Activated CD8-positive, alpha-beta T cell treated with anti-CD3 and anti-CD28 coated beads, Interleukin-2, amount 10 ng/mL, durations not matched to agents 7 days and 5 days (primary cell): ENCODE measurements at places on chromosomes 4 and X. TPM values are rescaled to one million over a fixed set of nuclear protein-coding genes. Genes with fewer than 3 reads are reported as not detected.

- H3K4me1 ChIP-seq: no peaks in the 10 kb centered on the region
- H3K27me3 ChIP-seq: no peaks in the 10 kb centered on the region
- no peak overlapping the region for H3K4me3 ChIP-seq
- H3K27ac ChIP-seq: no peak overlapping the region
- no peaks in the 10 kb centered on the region for H3K36me3 ChIP-seq
Measured at GRCh38 chr4:161160718-161161117, 1003.1 kb downstream of the FSTL5 start.

The CXCL6 gene
- not detected for total RNA-seq

DNA sequence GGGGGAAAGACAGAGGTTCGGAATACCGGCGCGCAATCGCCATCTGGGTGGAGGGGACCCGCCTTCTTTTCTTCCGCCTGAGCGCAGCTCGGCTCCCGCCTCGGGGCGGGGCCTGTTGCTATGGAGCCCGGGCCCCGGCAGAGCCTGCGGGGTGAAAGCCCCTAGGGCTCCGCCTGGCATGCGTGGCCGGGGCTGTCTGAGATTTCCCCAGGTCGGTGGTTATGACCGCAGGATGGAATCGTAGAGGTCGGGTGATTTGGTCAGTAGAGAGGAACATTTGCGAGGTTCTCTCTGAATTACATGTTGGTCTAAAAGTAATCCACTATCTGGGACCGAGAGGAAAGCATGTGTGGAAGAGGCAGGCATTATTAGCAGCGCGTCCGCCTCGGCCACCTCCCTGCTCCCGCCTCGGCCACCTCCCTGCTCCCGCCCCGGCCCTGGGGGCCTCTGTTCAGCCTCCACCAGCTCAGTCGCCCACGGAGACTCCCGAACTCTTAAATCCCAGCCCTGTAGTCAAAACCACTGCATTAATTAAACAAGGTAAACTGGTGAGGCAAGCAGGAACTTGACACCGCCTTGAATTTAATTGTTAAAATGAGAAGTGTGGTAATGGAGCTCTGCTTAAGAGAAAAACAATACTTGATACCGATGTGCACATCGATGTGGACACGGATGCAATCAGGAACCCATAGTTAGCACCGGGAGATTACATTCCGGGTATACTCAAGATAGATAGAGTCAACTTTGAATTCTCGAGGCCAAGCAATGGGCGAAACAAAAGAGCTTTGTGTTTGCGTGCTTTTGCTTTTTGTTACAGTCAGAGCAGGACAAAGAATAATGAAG, 45.2 kb downstream of the TRIM2 start:
- H3K4me3 ChIP-seq: peak overlapping the region; percentile 81
- peak overlapping the region; percentile 64 for H3K27ac ChIP-seq
- no peaks in the 10 kb centered on the region for H3K36me3 ChIP-seq
- peak; percentile 83 for DNase-seq

DNA sequence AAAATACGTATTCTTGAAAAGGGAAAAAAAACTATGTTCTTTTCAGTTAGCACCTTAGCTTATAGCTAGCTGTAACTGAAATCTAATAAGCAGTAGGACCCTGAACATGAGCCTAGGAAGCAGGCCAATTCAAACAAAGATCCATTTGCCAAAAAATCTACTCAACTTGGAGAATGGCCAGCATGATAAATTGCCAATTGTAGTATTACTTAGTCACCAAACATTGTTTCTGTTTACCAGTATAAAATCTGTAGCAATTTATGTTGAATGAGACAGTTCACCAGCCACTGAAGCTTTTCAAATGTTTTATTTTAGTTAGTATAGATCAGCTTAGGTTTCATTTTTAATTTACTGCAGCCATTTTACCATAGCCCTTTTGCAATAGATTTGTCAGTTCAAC, 323.6 kb upstream of the DIPK2B start:
- no peak overlapping the region for H3K4me3 ChIP-seq
- H3K27me3 ChIP-seq: no peaks in the 10 kb centered on the region
- no peak for DNase-seq

DNA sequence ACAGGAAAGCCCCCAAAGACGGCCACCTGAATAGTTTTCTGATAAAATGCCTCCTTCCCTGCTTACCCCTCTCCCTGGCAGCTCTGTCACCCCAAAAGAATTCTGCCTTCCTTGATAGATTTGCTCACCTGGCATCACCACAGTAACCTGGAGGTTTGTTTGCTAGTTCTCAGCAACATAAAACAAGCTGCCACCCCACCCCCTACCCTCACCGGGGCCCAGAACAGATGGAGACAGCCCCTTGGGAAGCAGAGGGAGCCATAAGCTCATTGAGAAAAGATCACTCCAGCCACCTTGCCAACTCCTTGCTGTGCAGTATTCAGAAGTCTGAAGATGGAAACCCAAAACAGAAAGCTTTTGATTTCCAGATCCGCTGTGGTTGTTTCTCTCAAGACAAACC, 108.6 kb downstream of the DHX15 start:
- peaks cover 13% of the 10 kb centered on the region for H3K4me1 ChIP-seq
- peaks cover 2% of the 10 kb centered on the region for H3K36me3 ChIP-seq
- no peak for DNase-seq

DNA sequence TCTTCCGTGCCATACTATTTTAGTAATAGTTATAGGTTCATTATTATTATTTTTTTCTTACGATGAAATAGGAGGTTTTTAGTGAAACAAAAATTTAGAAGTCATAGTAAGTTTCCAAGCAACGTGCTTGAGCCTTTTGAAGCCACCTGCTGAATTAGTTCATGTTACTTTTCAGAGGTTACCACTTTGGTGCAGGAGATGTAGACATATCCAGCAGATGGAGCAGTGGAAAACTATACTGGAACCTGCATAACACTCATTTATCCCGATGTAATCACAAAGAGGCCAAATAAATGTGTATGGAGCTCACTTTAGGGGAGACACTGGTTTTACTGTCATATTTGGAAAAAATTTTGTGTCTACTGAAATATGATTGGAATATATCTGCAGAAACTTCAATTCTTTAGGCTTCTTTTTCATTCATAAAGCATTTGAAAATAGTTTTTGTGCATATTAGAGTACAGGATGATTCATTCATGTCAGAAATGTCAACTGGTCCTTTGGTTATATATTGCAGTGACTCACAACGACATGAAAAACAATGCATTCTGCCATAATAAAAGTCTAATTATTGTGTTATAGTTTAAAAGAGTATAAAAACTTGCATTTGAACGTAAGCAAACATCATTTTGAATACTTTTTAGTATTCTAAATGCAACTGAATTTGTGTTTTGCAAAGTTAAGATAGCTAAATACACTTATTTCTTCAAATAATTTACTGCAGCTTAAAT, 2182.9 kb upstream of the TENM3 start:
- no peak overlapping the region for H3K4me3 ChIP-seq
- H3K4me1 ChIP-seq: peaks cover 11% of the 10 kb centered on the region
- peaks cover 3% of the 10 kb centered on the region for H3K36me3 ChIP-seq
- H3K27ac ChIP-seq: no peak overlapping the region
- H3K27me3 ChIP-seq: peaks cover 47% of the 10 kb centered on the region

- no peaks in the 10 kb centered on the region for H3K36me3 ChIP-seq
- H3K27ac ChIP-seq: no peak overlapping the region
- no peaks in the 10 kb centered on the region for H3K4me1 ChIP-seq
- no peak for DNase-seq
- no peaks in the 10 kb centered on the region for H3K27me3 ChIP-seq
Measured at GRCh38 chr4:133588306-133588705, 439.2 kb downstream of the PCDH10 start.

GRCh38 chrX:114344756-114345349, 239.0 kb upstream of the HTR2C start:
- no peak overlapping the region for H3K4me3 ChIP-seq
- H3K27me3 ChIP-seq: no peaks in the 10 kb centered on the region
- H3K27ac ChIP-seq: no peak overlapping the region
- no peaks in the 10 kb centered on the region for H3K36me3 ChIP-seq
- no peaks in the 10 kb centered on the region for H3K4me1 ChIP-seq
- no peak for DNase-seq

The CFI gene
- total RNA-seq: not detected

The KIF4A gene
- total RNA-seq: 41.3 TPM

The CCDC158 gene
- not detected for total RNA-seq

The NPY2R gene
- total RNA-seq: not detected

DNA sequence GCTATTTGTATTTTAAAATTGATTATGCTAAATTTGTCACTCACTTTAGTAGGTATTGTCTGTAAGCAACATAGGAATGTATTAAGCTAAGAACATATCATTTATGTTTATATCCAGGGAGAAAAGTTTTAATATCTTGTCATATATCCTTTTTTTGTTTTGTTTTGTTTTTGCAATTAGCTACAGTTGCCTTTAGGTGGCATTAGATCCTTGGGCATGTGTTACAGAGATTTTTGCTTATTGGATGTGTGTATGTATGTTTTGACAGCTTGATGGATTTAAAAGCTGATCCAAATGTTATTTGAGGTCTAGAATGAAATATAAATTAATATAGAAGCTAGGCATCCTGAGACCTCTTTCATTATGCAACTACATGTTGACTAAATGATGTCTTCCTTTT, 36.1 kb upstream of the OTUD4 start:
- no peak overlapping the region for H3K27ac ChIP-seq
- no peak overlapping the region for H3K4me3 ChIP-seq
- DNase-seq: no peak
- no peaks in the 10 kb centered on the region for H3K4me1 ChIP-seq

DNA sequence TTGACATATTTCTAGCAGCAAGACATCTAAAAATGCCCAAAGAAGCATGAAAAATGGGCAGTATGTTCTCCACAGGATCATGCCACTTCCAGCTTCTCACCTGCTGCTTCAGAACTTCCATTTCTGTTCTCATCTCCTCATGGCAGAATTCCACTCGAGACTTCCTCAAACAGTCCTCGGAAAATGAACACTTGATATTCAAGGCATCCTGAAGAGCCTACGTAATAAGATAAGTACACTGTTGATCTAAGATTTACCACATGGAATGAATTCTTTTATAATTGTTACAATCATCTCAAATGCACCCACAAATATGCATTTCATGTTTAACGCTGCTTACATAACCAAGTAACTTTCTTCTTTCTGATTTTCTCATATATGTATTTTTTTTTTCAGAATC, 14.1 kb downstream of the TNIP3 start:
- H3K4me1 ChIP-seq: peaks cover 55% of the 10 kb centered on the region
- H3K27me3 ChIP-seq: no peaks in the 10 kb centered on the region
- H3K27ac ChIP-seq: no peak overlapping the region
- no peak for DNase-seq

The MUC7 gene
- not detected for total RNA-seq

- no peak overlapping the region for H3K4me3 ChIP-seq
- no peak overlapping the region for H3K27ac ChIP-seq
- DNase-seq: no peak
- H3K27me3 ChIP-seq: no peaks in the 10 kb centered on the region
- peaks cover 5% of the 10 kb centered on the region for H3K4me1 ChIP-seq
- peaks cover 2% of the 10 kb centered on the region for H3K36me3 ChIP-seq
Measured at GRCh38 chr4:8237256-8237989, 32.1 kb upstream of the HTRA3 start.

The FAM184B gene
- not detected for total RNA-seq

DNA sequence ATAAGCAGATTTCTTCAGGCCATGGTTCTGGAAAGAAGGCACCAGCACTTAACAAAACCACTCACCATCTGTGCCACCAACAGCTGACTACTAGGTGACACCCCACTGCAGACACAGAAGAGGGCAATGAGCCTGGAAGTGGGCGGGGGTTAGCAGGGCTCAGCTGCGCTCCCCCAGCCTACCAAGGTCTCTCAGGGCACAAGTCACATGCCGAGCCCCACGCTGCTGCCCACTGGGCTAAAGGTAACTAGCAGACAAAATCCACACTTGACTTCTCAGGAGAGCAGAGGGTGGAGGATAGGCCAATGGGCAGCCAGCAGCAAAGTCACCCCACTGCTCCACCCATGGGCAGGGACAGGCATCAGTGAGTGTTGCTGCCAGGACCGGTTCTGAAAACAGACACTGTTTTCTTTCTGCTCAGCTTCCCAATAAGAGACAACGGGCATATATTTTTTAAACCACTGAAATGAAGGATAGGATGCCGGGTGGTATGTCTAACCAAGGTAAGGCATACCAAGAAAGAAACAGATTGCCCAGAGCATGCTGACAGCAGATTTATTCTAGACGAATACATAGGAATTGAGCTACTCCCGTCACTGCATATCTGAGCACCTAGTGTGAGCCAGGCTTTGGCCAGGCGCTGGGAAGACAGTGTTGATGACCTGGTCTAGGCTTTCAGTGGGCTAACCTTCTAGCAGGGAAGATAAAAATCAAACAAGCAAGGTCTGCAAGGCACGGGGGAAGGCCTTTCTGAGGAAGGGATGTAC, 20.1 kb downstream of the ACSL1 start:
- H3K27ac ChIP-seq: no peak overlapping the region
- H3K4me1 ChIP-seq: peaks cover 2% of the 10 kb centered on the region
- no peaks in the 10 kb centered on the region for H3K36me3 ChIP-seq
- no peak for DNase-seq
- H3K4me3 ChIP-seq: no peak overlapping the region

The PASD1 gene
- total RNA-seq: not detected

The SNCA gene
- total RNA-seq: 3.8 TPM

DNA sequence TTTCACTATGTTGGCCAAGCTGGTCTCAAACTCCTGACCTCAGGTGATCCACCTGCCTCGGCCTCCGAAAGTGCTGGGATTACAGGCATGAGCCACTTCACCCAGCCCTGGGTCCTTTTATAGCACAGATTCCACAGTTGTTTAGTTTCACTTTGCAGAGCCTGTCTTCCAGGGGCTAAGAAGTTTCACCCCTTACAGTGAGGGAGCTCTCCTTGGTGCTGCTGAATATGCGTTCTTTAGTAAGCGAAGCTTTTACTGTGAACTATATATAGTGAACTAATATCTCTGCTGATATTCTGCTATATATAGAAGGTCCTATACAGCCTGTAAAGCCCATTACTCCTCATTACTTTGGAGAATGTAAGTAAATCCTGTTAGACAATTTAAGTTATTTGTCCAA, 4.2 kb downstream of the TCEAL6 start:
- no peaks in the 10 kb centered on the region for H3K36me3 ChIP-seq
- H3K4me3 ChIP-seq: no peak overlapping the region
- no peaks in the 10 kb centered on the region for H3K4me1 ChIP-seq
- H3K27me3 ChIP-seq: peaks cover 11% of the 10 kb centered on the region
- no peak overlapping the region for H3K27ac ChIP-seq

DNA sequence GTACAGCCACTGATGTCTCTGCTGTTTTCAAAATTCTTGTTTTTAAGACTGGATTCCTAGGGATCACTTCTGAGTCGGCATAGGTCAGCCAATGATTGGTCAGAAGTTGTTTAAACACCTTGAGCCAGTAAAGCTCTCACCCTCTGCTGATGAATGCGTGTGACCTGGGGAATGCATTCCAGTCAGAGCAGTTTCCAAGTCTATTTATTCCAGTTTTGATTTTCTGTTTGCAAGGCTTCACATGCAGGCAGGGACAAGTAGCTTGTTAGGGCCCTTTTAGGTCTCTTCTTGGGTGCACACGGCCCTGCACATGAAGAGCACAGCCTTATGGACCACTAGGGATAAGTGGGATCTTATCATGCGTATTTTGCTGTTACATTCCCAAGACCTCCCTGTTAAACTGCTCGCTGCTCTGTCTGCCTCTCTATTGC, 47.0 kb downstream of the KLHL15 start:
- H3K27me3 ChIP-seq: no peaks in the 10 kb centered on the region
- no peak overlapping the region for H3K4me3 ChIP-seq
- peaks cover 10% of the 10 kb centered on the region for H3K36me3 ChIP-seq
- no peak for DNase-seq

The ABCG2 gene
- 0.57 TPM for total RNA-seq

The APBB2 gene
- 0.57 TPM for total RNA-seq

- H3K27me3 ChIP-seq: no peaks in the 10 kb centered on the region
- H3K4me1 ChIP-seq: peaks cover 5% of the 10 kb centered on the region
- peaks cover 45% of the 10 kb centered on the region for H3K36me3 ChIP-seq
- no peak overlapping the region for H3K4me3 ChIP-seq
Measured at GRCh38 chr4:87122252-87122651, 98.2 kb downstream of the KLHL8 start.

The TCEANC gene
- total RNA-seq: 4.1 TPM
